ENCODE measurements at places on chromosomes 13 and 19. TPM values are rescaled to one million over a fixed set of nuclear protein-coding genes. Genes with fewer than 3 reads are reported as not detected.
A peak's percentile ranks its signal among the peaks of the same experiment; 100 is the strongest.

DNA sequence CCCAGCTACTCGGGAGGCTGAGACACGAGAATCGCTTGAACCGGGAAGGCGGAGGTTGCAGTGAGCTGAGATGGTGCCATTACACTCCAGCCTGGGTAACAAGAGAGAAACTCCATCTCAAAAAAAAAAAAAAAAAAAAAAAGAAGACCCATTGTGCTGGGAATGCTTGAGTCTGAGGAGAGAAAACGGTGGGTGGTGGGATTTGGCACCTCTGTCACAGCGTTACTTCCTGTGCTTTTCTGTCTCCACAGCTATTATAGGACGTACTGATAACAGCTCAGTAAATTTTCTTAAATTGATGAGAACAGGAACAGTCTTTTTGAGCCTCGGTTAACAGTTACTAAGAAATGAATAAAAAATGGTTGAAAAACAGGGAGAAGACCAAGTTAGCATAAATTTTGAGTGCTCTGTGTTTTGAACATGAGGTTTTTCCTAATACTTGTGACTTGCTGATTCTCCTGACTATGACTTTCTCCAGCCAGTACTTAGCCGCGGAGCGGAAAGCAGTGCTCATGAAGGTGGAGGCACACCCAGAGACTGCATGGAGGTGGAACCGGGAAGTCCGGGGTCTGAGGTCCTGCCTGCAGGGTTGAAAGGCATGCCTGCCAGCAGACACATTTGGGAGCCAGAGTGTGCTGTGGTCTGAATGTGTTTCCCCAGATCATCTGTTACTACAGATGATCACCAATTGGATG is 55.3 kb upstream of the TEX29 start:
- no peak for DNase-seq

DNA sequence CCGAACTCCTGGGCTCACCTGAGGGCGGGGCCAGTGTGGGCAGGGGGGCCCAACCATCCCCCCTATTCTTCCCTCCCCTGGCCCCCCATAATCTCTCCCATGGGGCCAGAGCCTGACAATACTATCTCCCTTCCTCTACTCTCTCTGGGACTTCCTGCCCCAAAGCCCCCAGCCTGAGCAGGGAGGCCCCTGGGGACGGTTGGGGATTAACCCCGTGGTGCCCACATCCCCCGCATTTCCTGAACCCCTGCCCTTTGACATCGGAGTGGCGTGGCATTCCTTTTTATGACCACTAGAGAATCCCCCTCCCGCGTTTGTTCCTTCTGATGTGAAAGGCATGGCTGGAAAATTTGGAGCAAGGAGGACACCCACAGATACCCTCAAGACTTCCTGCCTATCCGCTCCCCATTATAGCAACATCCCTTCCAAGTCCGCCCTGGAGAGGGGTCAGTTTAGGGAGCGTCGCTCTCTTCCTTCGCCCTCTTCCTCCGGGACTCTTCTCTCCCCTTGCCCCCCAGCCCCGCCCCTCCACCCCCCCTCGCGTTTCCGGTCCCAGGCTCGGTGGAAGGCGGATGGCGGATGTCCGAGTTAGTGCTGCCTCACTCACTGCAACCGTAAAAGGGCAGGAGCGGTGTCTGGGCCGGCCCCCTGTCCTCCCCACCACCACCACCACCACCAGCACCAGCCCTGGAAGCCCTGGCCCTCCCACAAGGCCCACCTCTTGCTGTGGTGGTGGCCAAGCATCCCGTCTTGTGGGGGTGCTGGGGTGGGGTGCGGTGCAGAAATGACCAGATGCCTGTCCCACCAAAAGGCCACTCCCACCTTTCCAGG is 1.8 kb downstream of the VASP start:
- DNase-seq: no peak

DNA sequence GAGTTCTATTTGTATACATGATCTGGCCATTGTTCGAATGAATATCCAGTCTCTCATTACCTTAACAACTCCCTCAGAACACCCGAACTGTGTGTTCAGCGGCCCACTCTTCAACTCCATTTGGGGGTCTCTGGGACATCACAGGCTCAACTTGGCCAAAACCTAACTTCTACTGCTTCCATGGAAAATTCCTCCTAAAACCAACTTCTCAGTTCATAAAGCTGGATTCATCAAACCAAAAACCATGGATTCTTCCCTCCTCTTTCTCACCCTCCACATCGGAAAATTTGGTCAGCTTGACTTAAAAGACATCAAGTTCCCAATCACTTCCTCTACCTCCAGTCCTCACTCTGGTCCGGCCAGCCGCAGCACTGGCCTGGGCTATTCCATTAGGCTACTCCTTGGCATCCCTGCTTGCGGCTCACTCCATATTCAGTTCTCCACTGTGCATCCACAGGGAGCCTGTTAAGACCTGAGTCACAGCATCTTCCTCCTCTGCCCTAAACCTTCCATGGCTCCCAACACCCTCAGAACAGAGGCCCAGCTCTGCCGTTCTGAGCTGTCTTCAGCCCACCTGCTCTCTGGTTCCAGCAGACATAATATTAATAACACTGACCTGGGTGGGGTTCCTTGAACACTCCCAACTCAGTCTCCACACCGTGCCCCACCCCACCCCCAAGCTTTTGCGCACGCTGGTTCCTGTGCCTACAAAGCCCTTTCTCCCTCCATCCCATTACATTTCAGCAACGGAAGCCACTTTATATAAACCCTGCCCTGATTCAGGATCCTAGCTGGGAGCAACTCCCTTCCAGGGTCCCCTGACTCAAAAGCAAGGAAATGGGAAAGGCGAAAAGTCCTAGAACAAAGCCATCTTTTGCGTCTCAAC is 1.1 kb downstream of the ZNF792 start:
- DNase-seq: no peak

- DNase-seq: no peak
Observed at GRCh38 chr13:80367473-80367872, 26.5 kb upstream of the SPRY2 start.

DNA sequence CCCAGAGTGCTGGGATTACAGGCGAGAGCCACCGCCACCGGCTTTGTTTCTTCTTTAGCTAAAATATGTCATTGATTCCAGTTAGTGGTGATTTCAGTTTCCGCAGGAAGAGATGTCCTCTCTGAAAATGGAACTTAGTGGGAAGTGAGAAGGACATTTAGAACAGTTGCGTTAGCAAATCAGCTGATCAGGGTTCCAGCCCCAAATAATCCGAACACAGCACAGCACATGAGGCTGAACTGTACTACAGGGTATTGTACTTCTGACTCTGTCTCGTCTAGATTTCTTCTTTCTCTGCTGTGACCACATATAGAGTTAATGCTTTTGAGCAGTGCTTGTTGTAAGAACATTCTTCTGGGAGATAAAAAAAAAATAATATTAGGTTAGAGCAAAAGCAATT is 314.4 kb downstream of the MYO16 start:
- DNase-seq: no peak

- DNase-seq: peak; percentile 54
Observed at GRCh38 chr19:28966737-28967399, 246.1 kb downstream of the UQCRFS1 start.

DNA sequence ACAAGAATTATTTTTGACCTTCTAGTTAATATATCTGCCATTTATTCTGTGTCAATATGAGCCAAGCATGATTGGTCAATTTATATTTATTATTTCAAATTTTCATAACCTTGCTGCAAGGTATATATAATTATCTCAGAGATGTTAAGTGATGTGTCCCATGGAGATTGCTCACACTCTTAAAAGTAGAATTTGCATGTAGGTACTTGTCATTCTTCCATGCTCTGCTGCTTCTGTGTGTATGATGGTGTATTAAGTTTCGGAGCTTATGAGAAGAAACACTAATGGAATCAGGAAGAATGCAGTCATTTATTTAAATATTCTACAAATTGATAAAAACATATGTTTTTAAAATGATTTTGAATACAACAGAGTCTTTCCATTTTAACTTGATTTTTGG is 586.8 kb upstream of the MIR17HG start:
- DNase-seq: no peak

DNA sequence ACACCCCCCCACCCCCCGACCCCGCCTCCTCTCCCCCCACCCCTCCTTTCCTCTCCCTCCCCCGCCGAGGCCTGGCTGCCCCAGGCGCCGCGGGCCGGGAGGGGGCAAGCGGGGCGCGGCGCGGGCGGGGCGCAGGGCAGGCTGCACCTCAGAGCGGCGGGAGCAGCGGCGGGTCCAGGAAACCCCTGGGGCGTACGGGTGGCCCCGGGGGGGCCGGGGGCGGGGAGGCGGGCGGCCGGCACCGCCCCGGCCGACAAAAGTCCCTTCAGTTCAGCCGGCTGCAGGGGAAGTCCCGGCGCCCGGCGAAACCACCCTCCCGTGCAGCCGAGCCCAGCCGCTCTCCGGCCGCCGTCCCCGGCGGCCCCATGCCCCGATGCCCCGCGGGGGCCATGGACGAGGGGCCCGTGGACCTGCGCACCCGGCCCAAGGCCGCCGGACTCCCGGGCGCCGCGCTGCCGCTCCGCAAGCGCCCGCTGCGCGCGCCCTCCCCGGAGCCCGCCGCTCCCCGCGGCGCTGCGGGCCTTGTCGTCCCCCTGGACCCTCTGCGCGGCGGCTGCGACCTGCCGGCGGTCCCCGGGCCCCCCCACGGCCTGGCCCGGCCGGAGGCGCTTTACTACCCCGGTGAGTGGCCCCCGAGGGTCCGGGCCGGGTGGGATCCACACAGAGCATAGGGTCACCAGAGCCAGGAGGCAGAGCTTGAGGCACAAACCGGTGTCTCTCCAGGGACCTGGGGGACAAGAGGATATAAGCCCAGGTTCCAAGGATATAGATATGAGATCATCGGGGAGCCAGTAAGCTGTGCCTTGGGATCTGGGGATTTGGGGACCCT is at the start of gene BCL3:
Gene BCL3, plus strand, starts transcription at position 283 of the 829 bp plus-strand sequence. Its CDS starts 83 bp downstream, at position 366.
- no peak for DNase-seq

GRCh38 chr19:13964776-13965175 is 12.5 kb downstream of the DCAF15 start:
- no peak for DNase-seq

C19orf67 gene
- not detected for total RNA-seq

DNA sequence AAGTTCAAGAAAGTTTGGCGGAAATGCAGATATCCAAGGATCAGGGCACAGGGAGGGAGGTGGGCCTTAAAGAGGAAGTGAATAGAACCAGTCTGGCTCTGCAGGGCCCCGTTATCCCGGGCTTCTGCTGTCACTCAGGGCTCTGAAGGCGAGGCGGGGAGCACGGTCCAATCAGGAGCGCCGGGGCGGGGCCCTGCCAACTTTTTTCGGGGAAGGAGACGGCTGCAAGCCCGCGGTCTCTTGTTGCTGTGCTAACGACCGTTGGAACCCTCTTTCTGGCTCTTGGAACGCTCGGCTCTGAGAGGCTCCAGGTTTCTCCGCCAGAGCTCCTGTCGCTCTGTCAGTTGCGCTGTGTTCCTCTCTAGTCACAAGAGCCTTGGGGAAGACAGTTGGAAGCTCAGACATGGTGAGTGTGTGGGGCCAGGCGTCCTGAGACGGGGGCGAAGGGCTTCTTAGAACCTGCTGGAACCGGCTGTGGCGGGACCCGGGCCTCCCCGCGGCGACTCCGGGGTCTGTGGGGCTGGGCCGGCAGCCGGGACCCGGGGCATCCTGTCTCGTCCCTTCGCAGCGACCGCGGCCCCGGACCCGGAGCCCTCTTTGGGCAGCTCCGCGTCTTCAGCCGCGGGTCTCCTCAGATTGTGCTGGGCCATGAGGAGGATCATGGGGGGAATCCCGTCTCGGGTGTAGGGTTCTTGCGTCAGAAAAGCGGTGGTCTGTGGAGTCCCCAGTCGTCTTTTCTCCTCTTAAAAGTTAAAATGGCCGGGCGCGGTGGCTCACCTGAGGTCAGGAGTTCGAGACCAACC is 27.7 kb downstream of the ZNF844 start:
- no peak for DNase-seq

TNNT1 gene
- 1.8 TPM for total RNA-seq
